ENCODE measurements at places on chromosomes 12 and 14.

DNA sequence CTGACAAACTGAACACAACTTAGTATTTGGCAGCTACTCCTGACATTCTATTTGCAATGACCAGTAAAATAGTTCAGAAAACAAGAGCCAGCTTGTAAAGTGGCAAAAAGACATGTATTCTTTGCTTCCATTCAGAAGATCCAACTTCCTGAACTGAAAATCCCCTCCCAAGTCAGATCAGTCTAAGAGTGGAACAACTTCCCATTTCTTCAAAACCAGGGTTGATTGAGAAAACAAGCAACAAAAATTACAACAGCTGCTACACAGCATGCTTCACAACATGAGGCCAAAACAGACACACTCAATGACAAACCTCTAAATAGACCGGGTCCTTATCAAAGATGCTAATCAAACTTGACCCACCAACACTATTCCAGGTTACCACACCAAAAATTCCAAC, 40.3 kb downstream of the CIT start:
- no peak for DNase-seq

DNA sequence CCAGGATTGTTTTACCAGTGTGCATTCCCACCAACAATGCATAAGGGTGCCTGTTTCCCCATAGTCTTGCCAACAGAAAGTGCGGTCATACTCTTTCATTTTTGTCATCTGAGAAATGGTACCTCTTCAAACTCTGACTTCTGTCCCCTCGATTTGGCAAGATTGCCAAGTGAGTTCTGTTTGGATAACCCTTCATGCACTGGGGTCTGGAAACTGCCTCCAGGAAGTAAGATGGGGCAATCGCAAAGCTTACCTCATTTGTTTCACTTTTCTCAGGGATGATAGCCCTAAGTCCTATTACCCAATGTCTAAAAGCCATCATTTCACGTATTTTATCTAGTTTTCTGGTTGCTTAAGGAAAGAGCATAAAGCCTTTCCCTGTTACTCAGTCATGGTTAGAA, 28.6 kb upstream of the NR1H4 start:
- DNase-seq: no peak

- DNase-seq: no peak
Observed at GRCh38 chr12:109377139-109377685, 29.5 kb downstream of the MYO1H start.

DNA sequence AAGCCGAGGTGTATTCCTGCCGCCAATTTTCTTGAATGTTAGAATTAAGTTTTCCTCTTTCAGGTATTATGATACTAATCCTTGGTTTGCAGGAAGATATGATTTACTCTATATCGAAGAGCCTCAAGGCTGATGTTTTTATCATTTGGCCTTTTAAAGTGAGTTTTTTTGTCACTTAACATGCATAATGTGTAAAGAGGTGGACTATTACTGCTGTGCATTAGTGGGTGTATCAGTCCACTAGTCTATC, 11.1 kb upstream of the TMPO start:
- DNase-seq: no peak

- DNase-seq: no peak
Observed at GRCh38 chr14:104372390-104373054, 207.0 kb upstream of the C14orf180 start.

GRCh38 chr12:51473947-51474346, 49.3 kb downstream of the SLC4A8 start:
- no peak for DNase-seq

DNA sequence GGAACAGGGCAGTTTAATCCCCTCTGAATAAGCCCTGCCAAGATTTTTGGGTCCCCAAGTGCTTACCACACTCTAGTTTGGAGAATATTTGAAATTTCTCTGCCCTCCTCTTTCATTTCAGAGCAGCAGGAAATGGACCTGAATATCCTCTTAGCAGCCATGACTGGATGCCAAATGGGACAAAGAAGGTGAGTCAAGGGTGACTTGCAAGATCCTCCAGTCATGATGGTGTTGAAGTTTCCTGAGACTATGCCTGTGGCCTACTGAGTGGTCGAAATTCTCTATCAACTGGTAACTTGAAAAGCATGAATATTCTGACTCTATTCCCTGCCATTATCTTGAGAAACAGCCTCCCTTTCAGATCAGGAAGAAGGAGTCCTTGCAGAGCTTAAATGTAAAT, 1674.7 kb upstream of the SEL1L start:
- no peak for DNase-seq

DNA sequence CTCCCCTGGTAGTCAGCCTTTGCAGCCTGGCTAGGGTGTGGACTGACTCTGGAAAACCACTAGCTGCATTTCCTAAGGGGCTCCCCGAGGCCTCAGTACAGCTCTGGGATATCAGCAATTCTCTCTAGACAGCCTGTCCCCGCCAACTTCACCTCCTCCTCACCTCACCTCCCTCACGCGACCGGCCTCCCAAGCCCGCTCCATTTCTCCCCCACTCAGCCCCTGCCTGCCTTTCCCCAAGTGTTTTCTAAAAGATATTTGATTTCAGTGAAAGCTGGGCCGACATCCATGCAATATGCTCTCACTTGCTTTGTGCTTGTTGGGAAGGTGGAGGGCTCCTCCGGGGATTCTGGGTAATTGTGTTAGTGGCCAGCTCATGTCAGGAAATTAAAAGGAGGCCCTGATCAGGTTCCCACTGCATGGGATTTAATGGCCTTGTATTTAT, 91.8 kb downstream of the ESRRB start:
- no peak for DNase-seq
